ENCODE measurements at places on chromosomes 5 and 9.

- H3K36me3 ChIP-seq: peaks cover 16% of the 10 kb centered on the region
- H3K27ac ChIP-seq: peak within 1 kb of the TSS; percentile 82
- H3K4me3 ChIP-seq: peak within 1 kb of the TSS; percentile 94
Observed at GRCh38 chr5:65624571-65625555, at the start of the genes SHLD3 and TRAPPC13. SHLD3 (plus strand) TSS chr5:65625027; CDS start chr5:65629588, 4,561 bp downstream. TRAPPC13 (plus strand) TSS chr5:65625027; CDS start chr5:65625061, 34 bp downstream.

- DNase-seq: no peak
- no peaks in the 10 kb centered on the region for H3K36me3 ChIP-seq
- peak overlapping the region; percentile 73 for H3K27ac ChIP-seq
- H3K27me3 ChIP-seq: no peaks in the 10 kb centered on the region
Observed at GRCh38 chr9:129761901-129762369, 9.1 kb upstream of the PTGES start.

DNA sequence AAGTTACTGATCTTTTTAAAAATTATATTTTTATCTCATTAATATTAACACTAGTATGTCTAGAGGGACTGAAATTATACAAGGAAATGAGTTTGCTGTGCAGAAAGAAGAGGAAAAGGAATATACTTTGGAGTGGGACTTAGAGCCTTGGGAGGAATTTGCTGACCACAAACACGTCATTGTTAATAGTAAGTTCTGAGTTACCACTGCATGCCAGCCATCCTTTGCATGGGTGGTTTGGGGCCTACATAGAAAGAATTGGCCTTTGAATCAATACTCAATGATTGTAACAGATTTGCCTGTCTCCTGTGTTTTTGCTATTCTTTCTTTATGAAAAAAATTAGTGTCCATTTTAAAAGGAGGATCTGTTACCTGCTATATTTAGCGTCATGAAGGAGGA lies 232.6 kb upstream of the TNC start:
- no peaks in the 10 kb centered on the region for H3K4me1 ChIP-seq
- no peaks in the 10 kb centered on the region for H3K27me3 ChIP-seq
- no peak overlapping the region for H3K4me3 ChIP-seq
- H3K36me3 ChIP-seq: no peaks in the 10 kb centered on the region

GRCh38 chr5:114418176-114419066 lies 56.6 kb downstream of the KCNN2 start:
- H3K27ac ChIP-seq: no peak overlapping the region
- H3K4me1 ChIP-seq: no peaks in the 10 kb centered on the region
- no peaks in the 10 kb centered on the region for H3K27me3 ChIP-seq

GRCh38 chr9:124014956-124015660 lies 3.5 kb downstream of the LHX2 start:
- no peak overlapping the region for H3K27ac ChIP-seq
- DNase-seq: no peak
- no peaks in the 10 kb centered on the region for H3K36me3 ChIP-seq
- peaks cover 60% of the 10 kb centered on the region for H3K4me1 ChIP-seq

- H3K4me1 ChIP-seq: no peaks in the 10 kb centered on the region
- no peaks in the 10 kb centered on the region for H3K27me3 ChIP-seq
- H3K4me3 ChIP-seq: no peak overlapping the region
Observed at GRCh38 chr9:116700882-116701865, 14.1 kb downstream of the TRIM32 start.

GRCh38 chr5:1651971-1652872 lies 128.5 kb upstream of the LPCAT1 start:
- H3K4me3 ChIP-seq: no peak overlapping the region
- peaks cover 5% of the 10 kb centered on the region for H3K4me1 ChIP-seq
- no peak for DNase-seq
- H3K27ac ChIP-seq: no peak overlapping the region

DNA sequence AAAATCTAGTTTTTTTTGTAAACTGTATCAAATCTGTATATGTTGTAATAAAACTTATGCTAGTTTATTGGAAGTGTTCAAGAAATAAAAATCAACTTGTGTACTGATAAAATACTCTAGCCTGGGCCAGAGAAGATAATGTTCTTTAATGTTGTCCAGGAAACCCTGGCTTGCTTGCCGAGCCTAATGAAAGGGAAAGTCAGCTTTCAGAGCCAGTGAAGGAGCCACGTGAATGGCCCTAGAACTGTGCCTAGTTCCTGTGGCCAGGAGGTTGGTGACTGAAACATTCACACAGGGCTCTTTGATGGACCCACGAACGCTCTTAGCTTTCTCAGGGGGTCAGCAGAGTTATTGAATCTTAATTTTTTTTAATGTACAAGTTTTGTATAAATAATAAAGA lies 24.3 kb downstream of the HMGCR start:
- peaks cover 66% of the 10 kb centered on the region for H3K36me3 ChIP-seq
- no peaks in the 10 kb centered on the region for H3K27me3 ChIP-seq
- no peaks in the 10 kb centered on the region for H3K4me1 ChIP-seq
- no peak for DNase-seq
- H3K27ac ChIP-seq: no peak overlapping the region

- peaks cover 22% of the 10 kb centered on the region for H3K27me3 ChIP-seq
- no peaks in the 10 kb centered on the region for H3K36me3 ChIP-seq
- DNase-seq: no peak
- no peak overlapping the region for H3K27ac ChIP-seq
- H3K4me3 ChIP-seq: no peak overlapping the region
Observed at GRCh38 chr5:167580608-167581007, 710.8 kb upstream of the WWC1 start.

DNA sequence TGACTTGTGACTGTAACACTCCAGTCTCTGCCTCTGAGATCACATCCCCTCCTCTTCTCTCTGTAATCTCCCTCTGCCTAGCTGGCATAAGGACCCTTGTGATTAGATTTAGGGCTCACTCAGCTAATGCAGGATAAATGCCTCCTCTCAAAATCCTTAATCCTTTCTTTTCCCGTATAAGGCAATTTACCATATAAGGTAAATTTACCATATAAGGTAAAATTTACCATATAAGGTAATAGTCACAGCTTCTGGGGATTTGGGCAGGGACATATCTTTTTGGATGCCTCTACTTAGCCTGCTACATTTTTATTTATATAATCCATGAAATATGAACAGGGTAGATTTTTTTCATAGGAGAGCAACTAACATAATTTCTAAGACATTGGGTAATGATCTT lies 318.0 kb upstream of the PUM3 start:
- no peaks in the 10 kb centered on the region for H3K36me3 ChIP-seq
- no peak for DNase-seq
- no peaks in the 10 kb centered on the region for H3K27me3 ChIP-seq
- H3K4me1 ChIP-seq: no peaks in the 10 kb centered on the region
- no peak overlapping the region for H3K27ac ChIP-seq

- H3K27ac ChIP-seq: no peak overlapping the region
- no peaks in the 10 kb centered on the region for H3K36me3 ChIP-seq
- H3K4me3 ChIP-seq: no peak overlapping the region
- H3K27me3 ChIP-seq: no peaks in the 10 kb centered on the region
- no peaks in the 10 kb centered on the region for H3K4me1 ChIP-seq
- DNase-seq: no peak
Observed at GRCh38 chr5:174303035-174303434, 257.5 kb downstream of the NSG2 start.

- no peak for DNase-seq
- H3K36me3 ChIP-seq: peaks cover 24% of the 10 kb centered on the region
- H3K4me1 ChIP-seq: no peaks in the 10 kb centered on the region
Observed at GRCh38 chr9:98745470-98745869, 36.7 kb upstream of the GABBR2 start.

DNA sequence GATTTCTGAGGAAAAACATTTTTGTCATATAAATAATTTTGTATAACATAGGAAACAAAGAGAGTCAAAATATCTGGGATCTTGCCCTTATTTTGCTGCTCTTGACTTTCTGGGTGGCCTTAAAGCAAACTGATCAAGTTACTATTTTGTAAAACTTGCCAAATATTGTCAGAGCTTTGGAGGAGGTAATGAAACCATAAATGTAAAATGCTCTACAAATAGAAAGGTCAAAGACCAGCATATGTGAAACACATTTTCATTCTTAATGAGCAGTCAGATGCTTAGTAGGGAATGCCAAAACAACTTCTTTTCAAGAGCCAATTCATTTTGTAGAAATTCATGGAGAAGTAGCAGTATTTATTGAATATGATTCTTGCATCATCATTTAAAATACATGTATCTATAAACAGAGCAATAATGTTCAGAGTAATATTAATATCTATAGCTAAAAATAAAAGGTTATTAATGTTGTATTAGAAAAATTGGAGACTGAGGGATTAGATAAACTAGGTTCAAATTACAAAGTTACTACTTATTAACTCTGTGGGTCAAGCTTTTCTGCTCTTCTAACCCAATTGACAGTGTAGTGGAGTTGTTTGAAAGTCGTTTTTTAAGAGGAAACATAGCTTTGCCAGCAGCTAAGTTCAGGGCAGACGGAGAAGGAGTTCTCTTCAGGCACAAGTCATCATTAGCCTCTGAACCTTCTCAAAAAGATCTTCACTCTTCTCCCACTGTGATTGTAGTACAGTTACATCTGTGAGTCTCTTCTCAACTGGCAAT lies 2053.1 kb downstream of the EFNA5 start:
- H3K4me3 ChIP-seq: no peak overlapping the region
- no peak for DNase-seq
- H3K27me3 ChIP-seq: no peaks in the 10 kb centered on the region

GRCh38 chr5:107023732-107024131 lies 647.0 kb downstream of the EFNA5 start:
- no peak for DNase-seq
- no peak overlapping the region for H3K27ac ChIP-seq
- H3K27me3 ChIP-seq: no peaks in the 10 kb centered on the region
- H3K4me3 ChIP-seq: no peak overlapping the region

DNA sequence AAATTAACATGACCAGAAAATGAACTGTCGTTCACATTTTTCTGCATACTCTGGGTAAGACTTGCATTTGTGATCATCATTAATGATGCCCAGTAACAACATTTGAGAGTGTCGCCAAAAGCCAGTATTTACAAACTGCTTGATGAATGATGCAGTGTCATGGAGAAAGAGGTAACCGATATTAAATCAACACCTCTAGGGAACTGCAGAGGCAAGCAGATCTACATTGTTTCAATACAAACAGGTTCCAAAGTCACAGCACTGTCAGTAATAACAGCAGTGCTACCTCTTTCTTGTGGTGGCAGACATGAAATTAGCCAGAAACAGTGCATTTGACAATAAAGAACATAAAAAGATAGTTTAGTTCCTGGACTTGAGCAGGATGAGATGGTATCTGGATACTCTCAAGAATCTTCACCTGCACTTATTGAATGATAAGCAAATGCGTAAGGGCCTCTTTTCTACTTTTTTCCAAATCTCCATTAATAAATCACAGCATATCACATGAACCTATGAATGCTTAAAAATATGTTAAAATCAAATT lies 456.6 kb downstream of the ARHGEF28 start:
- no peak for DNase-seq
- H3K4me1 ChIP-seq: no peaks in the 10 kb centered on the region
- H3K27ac ChIP-seq: no peak overlapping the region
- H3K4me3 ChIP-seq: no peak overlapping the region
- H3K27me3 ChIP-seq: no peaks in the 10 kb centered on the region

DNA sequence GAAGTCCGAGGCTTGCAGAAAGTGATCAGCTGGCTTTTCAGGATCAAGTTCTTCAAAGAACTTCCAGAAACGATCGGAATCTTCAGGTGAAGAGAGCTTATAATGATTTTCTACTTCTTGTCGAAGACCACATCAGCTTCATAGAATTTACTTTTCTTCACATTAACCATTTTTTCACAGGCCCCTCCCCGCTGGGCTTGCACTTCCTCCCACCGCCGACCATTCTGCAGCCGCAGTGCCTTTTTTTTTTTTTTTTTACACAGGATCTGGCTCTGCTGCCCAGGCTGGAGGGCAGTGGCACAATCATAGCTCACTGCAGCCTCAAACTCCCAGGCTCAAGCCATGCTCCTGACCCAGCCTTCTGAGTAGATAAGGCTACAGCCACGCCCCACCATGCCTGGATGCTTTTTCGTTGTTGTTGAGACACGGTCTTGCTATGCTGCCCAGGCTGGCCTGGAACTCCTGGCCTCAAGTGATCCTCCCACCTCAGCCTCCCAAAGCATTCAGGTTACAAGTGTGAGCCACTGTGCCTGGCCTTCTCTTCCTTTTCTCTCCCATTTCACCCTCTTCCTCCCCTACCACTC lies 15.3 kb upstream of the RNF130 start:
- H3K4me3 ChIP-seq: no peak overlapping the region
- no peak for DNase-seq
- peaks cover 18% of the 10 kb centered on the region for H3K4me1 ChIP-seq
- no peaks in the 10 kb centered on the region for H3K27me3 ChIP-seq

- no peak overlapping the region for H3K4me3 ChIP-seq
- H3K36me3 ChIP-seq: peaks cover 4% of the 10 kb centered on the region
- no peak overlapping the region for H3K27ac ChIP-seq
Observed at GRCh38 chr5:139340051-139340450, 1.6 kb upstream of the PAIP2 start.

DNA sequence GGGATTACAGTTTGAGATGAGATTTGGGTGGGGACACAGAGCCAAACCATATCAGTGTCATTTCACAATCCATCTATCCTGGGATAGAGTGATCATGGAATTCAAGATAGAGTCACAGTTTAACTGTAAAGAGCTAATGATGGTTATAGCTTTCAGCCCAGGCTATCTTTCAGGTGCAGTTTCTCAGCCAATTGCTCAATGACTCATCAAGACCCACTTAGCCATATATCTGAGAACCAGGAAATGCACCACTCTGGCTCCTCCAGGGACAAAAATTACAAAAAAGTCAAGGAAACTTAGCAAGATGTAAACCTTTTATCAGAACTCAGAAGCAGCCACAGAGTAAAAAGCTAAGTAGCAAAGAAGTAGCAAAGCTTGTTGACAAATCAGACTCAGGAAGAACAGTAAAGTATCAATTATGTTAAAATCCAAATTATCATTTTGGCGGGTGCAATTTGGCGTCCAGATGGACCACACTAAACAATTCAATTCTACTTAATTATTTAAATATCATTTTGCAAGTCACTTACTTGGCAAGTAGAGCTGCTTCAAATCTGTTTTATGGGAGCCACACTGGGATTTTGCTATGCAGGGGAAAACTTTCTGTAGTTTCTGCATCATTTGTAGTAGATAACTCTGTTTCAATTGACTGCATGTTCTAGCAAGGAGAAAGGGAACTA lies 169.4 kb downstream of the TLE1 start:
- H3K27me3 ChIP-seq: no peaks in the 10 kb centered on the region
- H3K36me3 ChIP-seq: no peaks in the 10 kb centered on the region
- no peak for DNase-seq
- H3K4me1 ChIP-seq: no peaks in the 10 kb centered on the region
- H3K4me3 ChIP-seq: no peak overlapping the region
- H3K27ac ChIP-seq: no peak overlapping the region

DNA sequence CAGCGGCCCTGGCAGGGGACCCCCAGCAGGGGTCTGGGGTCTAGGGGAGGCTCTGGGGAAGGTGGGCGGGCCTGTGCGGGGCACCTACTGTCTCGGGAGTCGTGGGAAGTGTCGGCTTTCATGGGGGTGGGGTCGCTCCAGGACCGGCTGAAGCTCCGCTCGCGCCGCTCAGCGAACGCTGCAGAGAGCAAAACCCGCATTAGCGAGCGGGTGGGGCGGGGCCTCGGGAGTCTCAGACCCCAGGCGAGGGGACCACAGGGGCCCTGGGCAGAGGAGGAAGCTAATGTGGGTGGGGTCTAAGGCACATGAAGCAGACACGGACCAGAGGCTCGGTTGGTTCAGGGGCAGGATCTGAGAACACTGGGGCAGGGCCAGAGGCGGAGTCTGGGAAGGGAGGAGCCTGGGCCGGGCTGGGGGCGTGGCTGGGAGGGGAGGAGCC lies 5.5 kb downstream of the NSMF start:
- H3K27me3 ChIP-seq: no peaks in the 10 kb centered on the region
- H3K36me3 ChIP-seq: no peaks in the 10 kb centered on the region
- no peak overlapping the region for H3K27ac ChIP-seq
- peaks cover 27% of the 10 kb centered on the region for H3K4me1 ChIP-seq
- peak overlapping the region; percentile 52 for H3K4me3 ChIP-seq
